Activated naive CD4-positive, alpha-beta T cell treated with anti-CD3 and anti-CD28 coated beads, Interleukin-2, amount 50 U/mL, for 16 hours (primary cell): ENCODE measurements at places on chromosomes 1 and 21.

DNA sequence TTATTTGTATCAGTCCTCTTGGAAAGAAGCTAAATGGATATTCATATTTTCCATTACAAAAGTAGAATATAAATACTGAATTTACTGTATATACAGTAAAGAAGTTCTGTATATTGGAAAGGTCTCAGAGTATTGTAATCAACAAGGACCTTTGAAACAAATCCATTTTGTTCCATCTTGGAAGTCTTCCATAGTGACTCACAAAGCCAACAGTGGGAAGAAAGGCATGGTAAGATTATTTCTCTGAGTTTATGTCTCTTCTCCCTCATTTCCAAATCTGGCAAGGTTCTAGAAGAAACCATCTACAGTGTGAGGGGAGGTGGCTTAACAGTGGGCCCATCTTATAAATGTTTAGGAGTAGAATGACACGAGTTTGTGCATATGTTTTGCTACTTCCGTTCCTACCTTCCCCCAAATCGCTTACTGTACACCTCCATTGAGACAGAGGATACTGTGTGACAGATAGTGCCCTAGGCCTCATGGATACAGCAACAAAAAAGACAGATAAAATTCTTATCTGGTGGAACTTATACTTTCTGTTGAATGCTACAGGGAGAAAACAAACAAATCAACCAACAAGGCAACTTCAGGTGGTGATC is 22.1 kb upstream of the SSX2IP start:
- no peak for DNase-seq

DNA sequence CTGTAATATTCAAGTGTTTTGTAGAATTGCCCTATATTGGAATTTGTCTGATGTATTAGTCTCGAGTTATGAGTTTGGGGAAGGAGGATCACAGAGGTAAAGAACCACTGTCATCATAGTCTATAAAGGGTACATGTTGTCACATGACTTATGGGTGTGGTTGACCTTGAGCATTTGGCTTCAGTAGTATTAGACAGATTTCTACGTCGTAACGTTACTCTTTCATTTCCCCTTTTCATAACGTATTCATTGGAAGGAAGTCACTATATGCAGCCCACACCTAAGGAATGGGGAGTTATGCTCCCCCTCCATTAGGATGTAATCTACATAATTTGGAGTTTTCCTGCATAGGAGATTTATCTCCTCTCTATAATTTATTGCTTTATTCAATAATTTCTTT is 110.1 kb upstream of the VAV3 start:
- DNase-seq, result no peak

- DNase-seq, result no peak
Observed at GRCh38 chr1:241271427-241271826, 85.6 kb downstream of the RGS7 start.

DNA sequence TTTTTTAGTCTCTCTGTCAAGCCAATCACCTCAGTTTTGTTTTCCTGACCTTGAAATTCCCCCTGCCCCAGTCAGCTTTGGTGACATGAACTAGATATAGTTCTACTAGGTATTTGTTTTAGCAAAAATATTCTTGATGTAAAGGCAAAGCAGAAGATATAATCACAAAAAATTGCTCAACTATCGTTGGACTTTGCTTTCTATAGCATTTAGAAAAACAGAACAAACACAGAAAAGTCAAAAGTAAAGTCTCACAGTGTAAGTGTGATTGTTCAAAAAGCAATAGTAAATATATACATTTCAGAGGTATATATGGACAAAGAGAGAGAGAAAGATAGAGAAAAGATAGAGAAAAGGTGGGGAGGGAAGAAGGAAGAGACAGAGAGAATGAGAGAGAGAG is 305.9 kb downstream of the ADGRL2 start:
- DNase-seq, result no peak

DNA sequence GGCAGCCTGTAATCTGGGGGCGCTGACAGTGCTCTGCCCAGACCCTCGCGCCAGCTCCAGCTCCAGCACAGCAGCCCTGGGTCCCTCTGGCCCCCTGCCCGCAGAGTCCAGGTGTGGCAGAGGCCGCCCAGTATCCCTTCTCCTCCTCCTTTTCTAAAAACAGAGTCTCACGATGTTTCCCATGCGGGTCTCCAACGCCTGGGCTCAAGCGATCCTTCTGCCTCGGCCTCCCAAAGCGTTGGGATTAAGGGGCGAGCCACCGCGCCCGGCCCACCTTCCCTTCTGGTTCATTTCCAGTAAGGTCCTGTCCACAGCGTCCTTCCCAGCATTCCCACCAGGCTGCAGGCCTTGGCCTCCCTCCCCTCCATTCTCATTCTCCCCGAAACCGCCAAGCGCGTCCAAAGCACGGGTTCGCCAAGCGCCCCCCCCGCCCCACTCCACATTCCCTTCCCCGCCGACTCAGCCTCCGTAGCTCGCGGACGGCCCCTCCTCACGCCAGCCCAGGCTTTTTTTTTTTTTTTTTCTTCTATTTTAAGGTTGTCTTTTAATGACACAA is 2.0 kb upstream of the PCBP3 start:
- no peak for DNase-seq

DNA sequence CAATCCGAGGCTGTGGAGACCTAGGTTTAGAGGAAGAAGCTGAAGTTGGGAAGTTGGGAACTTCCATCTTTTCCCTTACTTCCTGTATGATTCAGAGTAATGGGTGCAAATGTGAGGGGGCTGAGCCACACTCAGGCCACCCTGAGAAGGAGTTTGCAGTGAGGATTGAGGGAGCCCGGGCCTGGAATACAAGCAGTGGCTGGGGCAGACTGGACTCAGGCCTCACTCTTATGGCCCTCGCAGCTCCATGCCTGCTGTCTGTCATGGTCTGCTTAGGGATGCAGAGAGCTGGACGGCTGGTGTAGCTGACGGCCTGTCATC is 73.7 kb upstream of the RAB4A start:
- no peak for DNase-seq

GRCh38 chr1:2098839-2099785 is 48.9 kb downstream of the PRKCZ start:
- DNase-seq, result no peak

DNA sequence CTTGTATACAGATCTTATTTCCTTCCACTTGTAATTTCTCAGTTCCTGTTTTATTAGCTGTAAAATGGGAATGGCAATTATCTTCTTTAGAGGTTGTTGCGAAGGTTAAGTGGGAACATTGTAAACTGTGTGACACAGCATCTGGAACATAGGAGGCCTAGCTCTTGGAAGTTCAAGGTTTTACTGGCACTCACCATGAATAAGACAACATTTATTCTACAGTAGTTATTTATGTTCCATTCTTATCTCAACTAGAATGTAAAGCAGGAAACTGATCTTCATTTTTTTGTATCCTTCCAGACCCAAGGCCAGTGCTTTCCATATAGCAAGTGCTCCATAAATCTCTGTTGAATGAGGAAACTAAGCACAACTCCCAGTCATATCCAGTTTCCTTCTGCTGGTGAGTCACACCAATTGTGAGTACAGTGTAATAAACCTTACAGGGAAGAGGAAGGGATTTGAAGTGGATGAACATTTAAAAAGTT is 1.4 kb downstream of the BCL10 start:
- no peak for DNase-seq

DNA sequence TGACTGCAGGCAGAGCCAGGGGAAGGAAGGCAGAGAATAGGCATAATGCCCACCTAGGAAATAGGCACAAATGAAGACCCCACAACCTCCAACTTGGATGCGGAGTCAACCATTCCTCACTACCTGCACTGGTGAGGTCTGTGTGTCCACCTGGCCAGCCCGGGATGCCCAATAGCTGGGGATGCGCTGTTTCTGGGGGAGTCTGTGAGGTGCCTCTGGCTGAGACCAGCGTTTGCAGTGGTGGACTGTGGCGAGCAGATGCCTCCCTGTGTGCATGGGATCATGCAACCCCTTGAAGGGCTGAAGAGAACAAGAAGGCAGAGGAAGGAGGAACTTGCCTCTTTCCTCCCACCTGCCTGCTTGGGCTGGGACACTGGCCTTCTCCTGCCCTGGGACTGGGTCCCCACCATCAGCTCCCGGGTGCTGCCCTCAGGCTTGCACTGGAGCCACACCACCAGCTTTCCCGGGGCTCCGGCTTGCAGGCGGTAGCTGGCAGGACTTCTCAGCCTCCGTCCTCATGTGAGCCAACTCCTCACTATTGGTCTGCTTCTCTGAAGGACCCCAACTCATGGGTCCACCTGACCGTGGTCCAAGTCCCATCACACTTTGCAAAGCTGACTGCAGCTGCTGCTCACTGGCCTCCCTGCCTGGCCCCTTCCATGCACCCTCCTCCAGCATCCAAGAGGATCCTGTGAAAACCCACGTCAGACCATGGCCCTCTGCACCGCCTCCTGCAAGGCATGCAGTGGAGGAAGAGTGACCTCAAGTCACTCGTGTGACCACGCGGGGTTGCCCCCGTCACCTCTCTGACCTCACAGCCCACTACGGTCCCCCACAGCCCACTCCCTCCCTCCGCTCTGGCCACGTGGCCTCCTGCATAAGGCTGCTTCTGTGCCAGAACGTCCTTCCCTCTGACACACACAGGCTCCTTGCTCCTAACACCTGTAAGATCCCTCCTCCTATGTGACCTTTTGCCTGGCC is 2.7 kb upstream of the PDE9A start:
- DNase-seq, result peak; percentile 4

DNA sequence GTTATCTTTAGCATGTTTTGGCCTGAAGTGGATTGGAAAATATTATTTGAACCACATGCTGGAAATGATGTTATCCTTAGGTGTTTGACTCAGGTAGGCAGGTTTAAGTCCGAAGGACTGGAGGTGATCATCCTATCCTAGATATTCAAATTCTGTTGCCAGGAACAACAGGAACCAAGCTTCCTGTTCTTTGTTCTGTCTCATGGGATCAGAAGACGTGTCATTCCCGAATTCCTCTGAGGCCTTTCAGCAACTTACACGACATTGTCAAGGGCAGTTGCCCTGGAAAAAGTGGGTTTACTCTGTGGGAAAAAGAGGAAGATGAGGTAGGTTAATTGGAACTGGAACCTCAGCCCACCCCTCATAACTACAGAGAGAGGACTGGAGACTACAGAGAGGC is 36.6 kb downstream of the SLAMF6 start:
- DNase-seq, result no peak

DNA sequence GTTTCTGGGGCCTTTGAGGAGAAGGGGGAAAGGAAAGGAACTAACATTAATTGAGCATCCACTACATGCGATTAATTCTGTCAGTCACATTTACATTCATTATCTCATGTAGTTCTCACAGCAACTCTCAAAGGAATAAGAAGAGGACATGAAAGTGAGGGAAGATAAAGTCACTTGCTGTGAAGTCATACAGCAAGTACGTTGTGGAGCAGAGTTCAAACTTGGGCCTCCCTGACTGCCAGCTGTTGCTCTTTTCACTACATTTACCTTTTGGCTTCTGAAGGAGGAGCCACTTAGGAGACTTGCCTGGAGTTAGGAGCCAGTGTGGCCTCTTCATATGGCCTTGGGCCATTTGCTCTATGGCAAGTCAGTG is 6.2 kb downstream of the ZNF691 start:
- DNase-seq, result no peak

DNA sequence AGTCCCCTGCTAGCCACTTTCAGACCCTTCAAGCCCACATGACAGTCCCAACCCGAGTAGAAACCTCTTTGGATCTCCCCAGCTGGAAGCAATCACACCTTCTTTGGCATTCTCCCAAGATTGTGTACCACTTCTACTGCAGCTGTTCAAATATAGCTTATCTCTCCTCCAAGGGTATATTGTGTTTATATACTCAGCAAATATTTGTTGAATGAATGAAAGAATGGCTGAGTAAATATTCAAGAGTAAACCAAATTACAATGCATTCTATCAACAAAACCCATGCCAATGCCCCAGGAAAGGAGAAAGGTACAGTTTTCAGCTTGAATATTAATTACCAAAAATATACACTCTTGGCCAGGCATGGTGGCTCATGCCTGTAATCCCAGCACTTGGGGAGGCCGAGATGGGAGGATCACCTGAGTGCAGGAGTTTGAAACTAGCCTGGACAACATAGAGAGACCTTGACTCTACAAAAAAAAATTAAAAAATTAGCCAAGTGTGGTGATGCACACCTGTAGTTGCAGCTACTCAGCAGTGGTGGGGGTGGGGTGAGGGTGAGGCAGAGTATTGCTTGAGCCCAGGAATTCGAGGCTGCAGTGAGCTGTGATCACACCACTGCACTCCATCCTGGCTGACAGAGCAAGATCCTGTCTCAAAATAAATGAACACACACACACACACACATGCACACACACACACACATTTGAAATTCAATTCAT is 68.5 kb downstream of the NIBAN1 start:
- no peak for DNase-seq

DNA sequence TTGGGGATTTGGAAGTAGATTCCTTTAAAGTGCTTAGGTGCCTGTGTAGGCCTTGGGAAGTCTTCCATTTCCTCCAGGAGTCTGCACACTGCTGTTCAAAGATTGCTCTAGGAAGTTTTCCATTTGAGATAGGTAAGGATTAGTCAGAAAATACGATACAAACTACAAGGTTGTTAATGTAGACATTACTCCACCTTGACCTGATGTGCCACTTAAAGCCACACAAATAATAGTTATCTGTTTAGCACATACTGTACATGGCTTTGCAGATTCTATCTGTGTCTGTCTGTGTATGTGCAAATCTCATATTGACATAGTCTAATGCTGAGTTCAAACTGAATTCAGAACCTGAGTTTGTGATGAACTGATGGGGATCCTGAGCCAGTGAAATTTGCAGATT is 118.4 kb downstream of the RHOU start:
- no peak for DNase-seq

DNA sequence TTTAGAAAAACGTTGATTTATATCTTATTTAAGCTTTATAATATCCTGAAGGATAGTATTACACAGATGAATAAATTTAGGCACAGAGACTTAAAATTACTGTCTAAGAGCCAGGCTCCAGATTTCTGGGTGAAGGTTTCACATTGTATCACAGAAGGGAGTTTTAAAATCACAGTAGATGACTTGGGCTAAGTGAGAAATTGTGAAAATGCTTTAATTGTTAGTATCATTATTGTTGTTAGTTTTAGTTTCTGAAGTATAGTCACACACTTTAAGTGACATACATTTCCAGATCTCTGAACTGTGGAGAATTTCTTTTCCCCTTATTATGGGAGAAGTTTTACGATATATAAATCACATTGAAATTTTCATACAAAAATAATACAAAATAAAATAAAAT is 83.5 kb downstream of the NDUFS5 start:
- DNase-seq, result no peak

DNA sequence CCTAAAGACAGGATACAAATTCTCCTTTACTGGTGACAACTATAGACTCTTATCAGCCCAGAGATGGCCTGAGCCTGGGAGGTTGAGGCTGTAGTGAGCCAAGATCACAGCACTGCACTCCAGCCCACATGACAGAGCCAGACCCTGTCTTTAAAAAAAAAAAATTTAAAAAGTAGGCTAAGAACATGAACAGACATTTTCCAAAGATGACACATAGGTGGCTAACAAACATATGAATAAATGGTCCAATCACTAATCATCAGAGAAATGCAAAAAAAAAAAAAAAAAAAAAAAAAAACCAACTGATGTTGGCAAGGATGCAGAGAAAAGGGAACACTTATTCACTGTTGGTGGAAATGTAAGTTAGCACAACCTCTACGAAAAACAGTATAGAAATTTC is 65.0 kb downstream of the TOR3A start:
- no peak for DNase-seq
